CD4-positive, alpha-beta T cell treated with Interleukin-1 beta for 1 hour (primary cell): ENCODE measurements at places on chromosomes 1 and 21.

DNA sequence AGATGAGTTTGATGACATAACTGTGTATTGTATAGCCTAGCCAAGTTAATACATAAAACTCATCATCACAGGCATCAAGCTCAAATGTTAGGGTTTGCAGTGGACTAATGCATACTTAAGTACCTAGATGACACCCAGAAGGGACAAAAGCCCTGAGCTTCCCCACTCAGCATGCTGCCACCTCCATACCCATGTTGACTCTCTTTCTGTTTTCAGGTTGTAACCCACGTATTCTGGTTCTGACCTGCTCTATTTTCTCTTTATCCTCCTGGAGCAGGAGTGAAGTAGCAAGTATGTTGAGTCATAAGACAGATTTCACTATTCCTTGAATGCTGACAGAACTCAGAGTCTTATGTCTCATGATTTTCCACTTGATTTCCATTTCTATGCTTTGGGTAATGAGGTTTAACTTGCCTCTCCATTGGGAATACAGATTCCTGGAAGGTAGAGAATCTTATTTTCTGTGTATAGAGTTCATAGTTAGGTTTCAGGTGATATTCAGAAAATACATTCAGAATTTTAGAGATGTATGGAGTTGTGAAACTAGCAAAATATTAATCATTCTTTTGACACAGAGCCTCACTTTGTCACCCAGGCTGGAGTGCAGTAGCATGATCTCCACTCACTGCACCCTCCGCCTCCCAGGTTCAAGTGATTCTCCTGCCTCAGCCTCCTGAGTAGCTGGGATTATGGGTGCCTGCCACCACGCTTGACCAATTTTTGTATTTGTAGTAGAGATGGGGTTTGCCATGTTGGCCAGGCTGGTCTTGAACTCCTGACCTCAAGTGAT is 122.5 kb upstream of the KCNJ15 start:
- no peak for DNase-seq

DNA sequence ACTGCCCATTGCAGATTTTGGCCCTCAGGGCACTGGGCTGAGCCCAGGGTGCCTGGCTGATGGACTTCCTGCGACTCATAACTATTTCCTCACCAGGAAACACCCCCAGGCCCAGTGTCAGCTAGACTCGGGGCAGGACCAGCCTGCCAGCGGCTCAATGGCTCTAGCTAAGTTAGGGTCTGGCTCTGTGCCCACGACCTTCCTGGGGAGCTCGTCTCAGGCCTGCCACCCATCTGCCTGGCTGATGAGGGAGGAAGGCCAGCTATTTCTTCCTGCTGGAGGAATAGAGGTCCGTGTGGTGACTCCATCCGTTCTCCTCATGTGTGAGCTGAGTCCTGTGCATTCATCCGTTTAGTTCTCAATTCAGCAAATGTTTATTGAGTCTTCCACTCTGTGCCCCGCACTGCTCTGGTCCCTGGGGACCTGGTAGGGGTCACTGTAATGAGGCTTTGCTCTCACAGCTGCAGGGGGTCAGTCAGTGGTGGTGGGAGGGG is 44.5 kb downstream of the KIRREL1 start:
- DNase-seq, result no peak

- DNase-seq, result no peak
These were observed 331.9 kb downstream of the NPHP4 start for GRCh38 chr1:5660141-5660935.

GRCh38 chr1:30757352-30758120 is at the start of gene LAPTM5:
LAPTM5 (minus strand) TSS chr1:30757774; CDS start chr1:30757745, 29 bp downstream.
- peak; percentile 84 for DNase-seq

GRCh38 chr21:17903029-17903806 is 84.1 kb upstream of the C21orf91 start:
- peak; percentile 63 for DNase-seq

DNA sequence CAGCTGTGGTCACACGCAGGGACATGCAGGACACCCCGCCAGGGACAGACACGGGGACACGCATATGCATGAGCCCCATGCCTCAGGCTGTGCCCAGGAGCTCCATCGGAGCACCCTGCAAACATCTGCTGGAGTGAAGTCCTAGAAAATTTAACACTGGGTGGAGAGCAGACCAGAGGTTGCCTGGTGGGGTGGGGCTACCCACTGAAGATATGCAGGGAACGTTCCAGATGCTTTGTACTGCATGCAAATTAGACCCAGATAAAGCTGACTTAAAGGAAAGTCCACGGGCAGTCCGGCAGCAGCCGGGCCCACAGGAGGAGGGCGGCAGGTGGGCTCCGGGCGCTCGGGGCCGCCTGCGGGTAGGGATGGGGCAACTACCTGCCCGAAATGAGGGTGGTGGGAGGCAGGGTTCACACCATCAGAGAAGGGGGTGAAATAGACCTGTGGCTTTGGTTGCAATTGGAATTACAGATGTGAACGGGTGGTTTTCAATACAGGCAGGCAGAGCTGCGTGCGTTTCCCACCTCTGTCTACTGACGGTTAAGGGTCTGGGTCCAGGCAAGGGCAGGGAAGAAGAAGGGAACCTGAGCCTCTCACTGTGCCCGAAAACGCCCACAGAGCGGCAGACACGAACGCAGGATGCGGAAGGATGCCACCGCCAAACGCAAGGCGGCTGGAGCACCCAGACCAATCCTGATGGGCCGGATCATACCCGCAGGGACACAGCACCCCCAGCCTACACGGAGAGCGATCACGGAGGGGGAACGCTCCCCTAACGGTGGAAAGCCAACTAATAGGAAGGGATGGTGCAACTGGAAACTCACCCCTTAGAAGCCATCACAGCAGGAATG is 21.0 kb downstream of the CFAP74 start:
- DNase-seq, result no peak

GRCh38 chr1:70361727-70362398 is 7.3 kb upstream of the ANKRD13C start:
- DNase-seq, result no peak

- no peak for DNase-seq
These were observed 11.5 kb downstream of the DENND1B start for GRCh38 chr1:197763769-197764168.
